ENCODE measurements at places on chromosomes 12 and 14.

GRCh38 chr14:95102680-95103044, 54.7 kb downstream of the DICER1 start:
- no peak for DNase-seq

GRCh38 chr12:13187399-13187798, 9.1 kb upstream of the EMP1 start:
- no peak for DNase-seq

DNA sequence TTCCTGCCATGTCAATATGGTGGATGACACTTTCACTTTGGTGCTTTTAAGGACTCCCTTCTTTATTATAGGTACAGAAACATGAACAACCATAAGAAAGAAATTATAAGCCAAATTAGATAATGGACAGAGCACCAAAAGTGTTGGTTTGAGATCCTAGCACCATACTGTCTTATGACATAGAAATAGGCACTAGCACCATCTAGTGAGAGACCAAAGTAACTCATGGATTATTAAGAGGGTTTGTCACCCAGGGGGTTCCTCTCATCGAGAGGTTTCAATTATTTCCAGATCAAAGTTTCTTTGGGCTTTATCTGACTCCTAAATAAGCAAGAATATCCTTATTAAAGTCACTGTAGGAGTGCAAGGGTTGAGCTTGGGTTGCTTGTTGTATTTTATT, 153.0 kb upstream of the DIO2 start:
- DNase-seq, result no peak

GRCh38 chr12:8734873-8735381, 37.1 kb downstream of the RIMKLB start:
- no peak for DNase-seq

GRCh38 chr12:89187507-89187906, 164.8 kb downstream of the DUSP6 start:
- DNase-seq, result no peak

- DNase-seq, result no peak
Measured at GRCh38 chr14:52026017-52026660, 36.8 kb downstream of the RTRAF start.

All from stimulated activated CD8-positive, alpha-beta memory T cell treated with anti-CD3 and anti-CD28 coated beads, Interleukin-2, amount 100 ng/mL, for 1 hour (primary cell).